SW 1271 (cell line): ENCODE measurements at places on chromosomes 12 and 14.
A peak's percentile ranks its signal among the peaks of the same experiment; 100 is the strongest.

DNA sequence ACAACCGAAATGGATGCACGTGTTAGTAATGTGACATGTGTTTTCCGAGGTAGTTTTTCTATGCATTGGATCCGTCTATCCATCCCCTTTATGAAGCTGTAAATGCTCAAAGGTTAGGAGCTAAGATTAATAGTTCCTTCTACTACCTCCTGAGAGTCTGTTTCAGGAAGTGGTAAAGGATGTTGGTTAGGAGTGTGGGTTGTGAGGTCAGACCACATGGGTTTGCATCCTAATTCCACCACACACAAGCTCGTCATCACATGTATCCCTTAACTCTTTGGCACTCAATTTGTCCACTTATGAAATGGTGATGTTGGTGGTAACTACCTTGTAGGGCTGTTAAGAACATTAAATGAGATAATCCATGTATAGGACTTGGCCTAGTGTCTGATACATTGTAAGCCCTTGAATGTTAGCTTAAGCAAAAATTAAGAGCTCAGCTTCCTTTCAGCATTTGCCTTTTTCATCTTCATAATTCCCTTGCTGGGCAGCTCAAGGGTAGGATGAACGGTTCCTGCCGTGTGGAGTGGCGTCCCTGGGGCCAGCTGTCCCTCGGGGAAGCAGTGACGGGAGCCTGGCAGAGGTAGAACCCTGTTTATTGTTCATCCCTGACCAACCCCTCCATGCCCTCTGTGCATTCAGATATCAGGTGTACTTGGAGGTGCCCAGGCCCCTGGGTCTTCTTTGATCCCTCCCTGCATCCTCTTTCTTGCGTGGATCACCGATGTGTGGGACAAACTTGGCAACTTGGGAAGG is 52.3 kb downstream of the TSPAN9 start:
- no peak for DNase-seq

DNA sequence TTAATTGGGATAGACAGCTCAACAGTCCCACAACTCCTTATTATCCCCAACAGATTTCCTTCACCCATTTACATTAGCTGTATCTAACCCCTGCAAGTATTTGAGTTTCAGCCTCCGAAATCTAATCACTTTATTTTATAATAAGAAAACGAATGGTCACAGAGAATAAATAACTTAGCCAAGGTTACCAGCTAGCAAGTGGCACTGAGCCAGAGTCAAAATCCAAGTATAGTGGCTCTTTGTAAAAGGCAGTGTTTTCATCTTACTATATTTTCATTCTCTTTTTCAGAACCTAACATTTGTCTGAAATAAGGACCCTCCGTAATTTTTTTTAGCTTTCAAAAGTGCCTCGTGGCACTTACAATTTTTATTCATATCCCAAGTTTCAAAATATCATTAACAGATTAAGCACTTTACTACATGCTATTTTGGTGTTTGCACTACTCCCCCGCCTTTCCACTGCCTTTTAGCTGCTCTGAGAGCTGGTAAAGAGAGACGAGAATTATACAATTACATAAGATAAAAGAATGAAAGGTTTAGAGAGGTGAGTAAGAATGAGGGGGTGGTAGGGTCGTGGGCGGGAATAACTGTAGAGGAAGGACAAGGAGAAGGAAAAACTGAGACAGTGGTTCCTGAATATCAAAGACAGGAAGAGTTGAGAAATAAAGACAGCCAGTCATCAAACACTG is 3.7 kb upstream of the USP15 start:
- DNase-seq, result no peak

DNA sequence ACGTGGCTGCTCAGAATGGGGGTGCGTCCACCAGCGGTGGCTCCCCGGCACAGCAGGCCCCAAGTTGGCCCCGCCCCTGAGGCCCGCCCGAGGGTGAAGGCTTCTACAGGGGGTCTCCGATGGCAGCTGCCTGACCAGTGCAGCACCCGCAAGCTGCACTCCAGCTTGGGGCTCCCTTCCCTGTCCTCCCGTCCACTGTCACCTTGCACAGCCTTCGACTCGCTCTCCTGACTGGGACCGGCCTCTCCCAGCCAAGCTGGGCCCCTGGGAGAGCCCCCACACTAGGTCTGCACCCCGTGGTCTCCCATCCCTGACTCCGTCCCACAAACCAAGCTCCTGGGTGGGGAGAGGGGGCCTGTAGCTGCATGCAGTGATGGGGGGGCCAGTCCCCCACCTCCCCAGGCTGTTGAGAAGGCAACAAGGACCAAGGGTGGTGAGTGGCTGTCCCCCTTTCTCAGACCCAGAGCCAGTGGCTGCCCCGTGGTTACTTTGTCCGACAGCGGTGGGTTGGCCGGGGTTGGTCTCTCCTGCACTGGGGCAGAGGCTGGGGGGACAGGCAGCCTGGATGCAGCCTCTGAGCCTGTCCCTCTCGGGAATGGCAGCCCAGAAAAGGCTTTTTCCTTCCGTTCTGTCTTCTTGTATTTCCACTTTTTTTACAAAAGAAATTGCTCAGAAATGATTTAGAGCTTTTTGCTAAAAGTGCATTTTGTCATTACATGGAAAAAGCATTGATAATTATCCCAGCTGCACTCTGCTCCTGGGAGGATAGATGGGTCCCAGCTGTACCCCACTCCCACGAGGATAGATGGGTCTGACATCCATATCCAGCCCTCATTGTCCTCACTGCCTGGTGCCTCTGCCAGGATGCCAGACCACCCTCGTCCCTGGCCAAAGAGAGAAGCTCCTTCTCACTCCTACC is 217.0 kb downstream of the KIF26A start:
- DNase-seq, result no peak

DNA sequence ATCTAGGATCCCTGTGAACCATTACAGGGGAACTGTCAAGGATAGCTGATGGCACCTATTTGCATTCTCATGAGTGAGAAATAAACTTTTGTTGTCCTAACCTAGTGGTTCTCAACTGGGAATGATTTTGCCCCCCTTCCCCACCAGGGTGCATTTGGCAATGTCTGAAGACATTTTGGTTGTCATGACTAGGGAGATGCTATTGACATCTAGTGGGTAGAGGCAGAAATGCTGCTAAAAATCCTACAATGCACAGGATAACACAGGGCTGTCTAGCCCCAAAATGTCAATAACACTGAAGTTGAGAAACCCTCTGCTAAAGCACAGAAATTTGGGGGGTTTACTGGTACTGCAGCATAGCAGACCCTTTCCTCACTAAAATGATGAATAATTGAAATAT is 140.9 kb upstream of the SRRM4 start:
- no peak for DNase-seq

GRCh38 chr12:76627346-76628135 is 68.0 kb upstream of the OSBPL8 start:
- DNase-seq, result no peak

GRCh38 chr12:19675361-19675760 is 236.1 kb downstream of the AEBP2 start:
- no peak for DNase-seq

DNA sequence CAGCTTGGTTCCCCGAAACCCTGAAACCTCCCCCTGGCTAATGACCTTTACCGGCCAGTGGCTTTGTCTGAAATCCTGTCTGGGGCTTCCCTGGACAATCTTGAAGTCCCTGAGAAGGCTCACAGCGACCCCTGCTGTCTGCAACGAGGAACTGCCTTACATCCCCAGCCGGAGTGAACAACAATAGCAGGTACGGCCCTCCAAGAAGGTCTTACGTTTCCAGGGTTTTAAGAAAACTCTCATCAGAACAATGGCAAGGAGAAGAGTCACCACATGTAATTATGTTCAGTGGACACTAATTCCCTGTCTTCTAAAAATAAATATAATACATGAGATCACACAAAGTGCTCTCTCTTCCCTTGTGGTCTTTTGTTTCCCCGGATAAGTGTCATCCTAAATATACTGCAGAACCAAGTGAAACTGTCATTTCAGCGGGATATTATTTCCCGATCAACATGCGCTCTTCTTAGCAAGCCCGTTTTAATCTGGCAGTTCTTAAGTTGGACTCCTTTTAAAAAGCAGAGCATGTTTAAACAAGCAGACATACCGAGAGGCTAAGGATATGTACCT is 53.3 kb downstream of the RBM19 start:
- DNase-seq, result peak; percentile 16

- no peak for DNase-seq
Measured at GRCh38 chr12:111785651-111786050, 18.9 kb downstream of the ALDH2 start.

GRCh38 chr12:113587720-113588119 is 116.0 kb upstream of the LHX5 start:
- no peak for DNase-seq

DNA sequence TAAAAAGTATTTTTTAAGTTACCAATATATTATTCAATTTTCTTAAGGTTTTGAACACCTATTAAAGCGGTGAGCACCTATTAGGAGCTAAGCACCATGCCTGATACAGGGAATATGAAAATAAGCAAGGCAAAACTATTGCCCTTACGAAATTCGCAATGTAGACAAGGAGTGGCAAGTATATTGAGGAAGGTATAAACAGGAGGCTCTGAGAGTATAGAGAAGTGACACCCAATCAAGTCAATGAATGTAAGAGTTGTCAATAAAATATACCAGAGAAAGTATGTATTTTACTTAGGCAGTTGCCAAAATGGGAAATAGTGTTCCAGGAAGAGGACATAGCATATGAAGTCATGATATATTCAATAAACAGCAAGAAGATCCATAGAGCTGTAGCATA is 57.2 kb downstream of the LRP6 start:
- DNase-seq, result no peak

- DNase-seq, result no peak
Measured at GRCh38 chr12:107405436-107405835, 280.2 kb upstream of the PWP1 start.

DNA sequence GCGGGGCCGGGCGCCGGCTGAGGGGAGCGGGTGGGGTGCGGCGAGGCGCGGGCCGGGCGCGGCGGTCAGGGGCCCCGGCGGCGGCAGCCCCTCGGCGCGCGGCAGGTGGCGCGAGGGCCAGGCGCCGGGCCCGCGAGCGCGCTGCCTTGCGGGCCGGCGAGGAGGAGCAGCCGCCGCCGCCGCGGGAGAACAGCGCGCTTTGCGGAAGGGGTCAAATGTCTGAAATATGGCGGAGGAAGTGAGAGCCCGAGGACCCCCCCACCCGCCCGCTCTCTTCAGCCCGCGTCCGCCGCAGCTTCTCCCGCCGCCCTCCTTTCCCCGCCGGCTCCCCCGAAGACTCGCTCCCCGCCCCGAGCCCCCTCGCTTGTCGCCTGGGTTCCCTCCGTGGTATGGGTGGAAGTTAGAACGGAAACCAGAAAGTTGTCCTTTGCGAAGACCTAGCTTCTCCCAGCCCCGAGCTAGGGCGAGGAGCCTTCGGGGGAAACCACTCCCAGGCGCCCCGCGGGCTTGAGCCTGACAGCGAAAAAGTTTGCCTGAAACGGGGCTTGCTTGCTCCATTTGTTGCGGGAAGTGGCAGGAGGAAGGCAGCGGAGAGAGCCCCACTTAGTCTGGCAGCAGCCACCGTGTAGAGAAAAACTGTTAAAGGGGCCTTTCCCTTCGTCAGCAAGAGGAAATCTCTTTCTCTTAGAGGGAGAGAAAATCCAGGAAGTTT is 551 bp downstream of the RAP1B start:
- DNase-seq, result no peak

DNA sequence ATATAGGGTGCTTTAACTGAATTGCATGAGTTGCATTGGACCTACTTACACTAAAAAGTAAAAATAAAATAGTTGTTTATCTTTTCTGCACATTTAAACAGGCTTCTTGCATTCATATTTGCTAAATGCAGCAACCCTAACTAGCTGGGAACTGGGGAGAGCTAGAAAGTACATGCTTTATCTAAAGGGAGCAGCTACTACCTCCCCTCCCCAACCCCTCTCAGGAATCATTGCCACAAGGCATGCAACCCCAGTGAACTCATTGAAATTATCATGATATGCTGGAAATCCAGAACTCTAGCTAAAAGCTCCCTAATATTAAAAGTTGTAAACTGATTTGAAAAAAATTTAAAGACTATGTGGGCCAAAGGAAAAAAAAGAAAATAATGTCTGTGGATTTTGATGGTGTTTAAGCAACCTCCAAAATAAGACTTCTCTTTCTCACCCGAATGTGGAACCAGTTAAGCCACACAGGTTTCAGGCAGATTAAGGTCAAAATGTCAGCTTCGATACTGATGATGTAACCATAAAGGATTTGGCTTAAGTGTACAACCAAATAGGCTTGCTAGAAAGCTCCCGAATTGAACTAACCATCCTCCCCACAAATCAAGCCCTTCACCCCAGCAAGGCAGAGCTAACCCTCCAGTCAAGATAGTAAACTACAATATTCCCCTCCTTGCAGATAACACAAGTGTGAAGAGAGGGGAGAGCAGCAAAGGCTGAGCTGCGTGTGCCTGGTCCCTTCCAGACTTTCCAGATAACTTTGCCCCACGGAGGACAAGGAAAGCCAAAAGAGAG is 13.8 kb upstream of the POC1B start:
- no peak for DNase-seq

DNA sequence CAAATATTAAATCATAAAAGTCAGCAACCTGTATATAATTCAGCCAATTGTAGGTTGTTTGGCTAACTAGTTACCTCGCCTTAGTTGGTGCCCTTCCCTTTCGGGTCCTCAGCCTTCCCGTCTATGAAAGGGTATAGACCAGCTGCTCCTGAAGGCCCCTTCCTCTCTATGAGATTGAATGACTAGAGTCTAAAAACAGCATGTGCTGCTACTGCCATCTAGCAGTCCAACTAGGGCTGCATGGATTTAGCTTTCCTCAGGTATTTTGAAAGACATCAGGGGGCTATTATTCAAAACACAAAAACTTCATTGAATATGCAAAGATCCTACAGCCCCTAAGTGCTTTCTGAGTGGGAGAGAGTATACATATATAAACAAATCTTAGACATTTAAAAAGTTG is 37.0 kb upstream of the TMEM263 start:
- no peak for DNase-seq

DNA sequence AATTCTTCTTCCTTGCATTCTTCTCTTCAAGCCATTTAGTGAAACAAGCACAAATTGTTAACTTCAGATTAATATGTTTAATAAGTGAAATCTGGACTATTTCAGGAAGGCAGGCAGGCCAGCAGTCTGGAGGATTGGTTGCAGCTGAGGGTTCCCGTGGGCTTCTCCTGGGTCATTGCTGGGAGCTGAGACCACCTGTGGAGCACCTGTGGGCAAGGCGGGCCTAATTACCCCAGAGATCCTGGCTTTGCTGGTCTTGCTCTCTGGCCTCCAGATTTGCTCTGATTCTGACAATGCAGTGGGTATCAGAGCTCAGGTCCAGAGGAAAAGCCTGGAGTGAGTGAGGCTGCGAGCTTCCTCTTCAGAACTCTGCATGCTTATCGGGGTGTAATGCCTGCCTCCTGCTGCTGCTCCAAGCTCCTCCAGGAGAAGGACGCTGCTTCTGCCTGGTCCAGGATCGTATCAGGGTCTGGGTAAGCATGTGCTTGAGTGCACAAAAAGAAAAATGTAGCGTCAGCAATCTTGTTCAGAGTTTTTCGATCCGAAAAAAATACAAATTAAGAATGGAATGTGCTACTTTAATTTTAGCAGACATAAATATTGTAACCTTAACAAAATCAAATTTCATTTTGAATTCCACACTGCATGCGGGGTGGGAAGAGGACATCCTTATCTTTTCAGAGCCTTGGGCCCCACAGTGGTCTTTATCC is 93.8 kb downstream of the TMEM30B start:
- DNase-seq, result no peak

- no peak for DNase-seq
Measured at GRCh38 chr12:77023501-77023900, 41.9 kb downstream of the E2F7 start.

GRCh38 chr14:99655521-99655920 is 10.6 kb downstream of the HHIPL1 start:
- DNase-seq, result no peak

GRCh38 chr12:92614502-92614901 is 88.3 kb upstream of the PLEKHG7 start:
- DNase-seq, result no peak

GRCh38 chr12:132245521-132246101 is 83.8 kb downstream of the GALNT9 start:
- no peak for DNase-seq
